ENCODE measurements at places on chromosomes 4 and X.

DNA sequence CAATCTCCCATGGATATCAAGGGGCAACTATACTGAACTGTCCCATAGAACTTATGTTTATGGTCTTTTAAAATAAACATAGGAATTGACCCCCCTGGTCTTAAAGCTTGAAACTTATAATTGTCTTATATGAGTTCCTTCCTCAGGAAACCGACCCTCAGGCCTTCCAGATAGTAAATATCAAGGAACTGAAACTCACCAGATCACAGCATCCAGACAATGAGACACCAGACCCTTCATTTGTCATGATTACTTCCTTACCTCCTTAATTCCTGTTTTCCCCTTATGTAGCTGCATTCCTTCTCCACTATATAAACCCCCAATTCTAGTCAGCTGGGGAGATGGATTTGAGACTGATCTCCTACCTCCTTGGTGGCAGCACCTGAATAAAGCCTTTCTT lies 94.8 kb upstream of the GRPR start:
- no peak overlapping the region for H3K4me3 ChIP-seq
- H3K27me3 ChIP-seq: no peaks in the 10 kb centered on the region
- H3K36me3 ChIP-seq: no peaks in the 10 kb centered on the region
- no peak for DNase-seq

- H3K4me1 ChIP-seq: peaks cover 6% of the 10 kb centered on the region
- H3K27me3 ChIP-seq: no peaks in the 10 kb centered on the region
- DNase-seq: peak; percentile 72
- no peak overlapping the region for H3K4me3 ChIP-seq
Observed at GRCh38 chr4:105179539-105180401, 33.1 kb downstream of the TET2 start.

DNA sequence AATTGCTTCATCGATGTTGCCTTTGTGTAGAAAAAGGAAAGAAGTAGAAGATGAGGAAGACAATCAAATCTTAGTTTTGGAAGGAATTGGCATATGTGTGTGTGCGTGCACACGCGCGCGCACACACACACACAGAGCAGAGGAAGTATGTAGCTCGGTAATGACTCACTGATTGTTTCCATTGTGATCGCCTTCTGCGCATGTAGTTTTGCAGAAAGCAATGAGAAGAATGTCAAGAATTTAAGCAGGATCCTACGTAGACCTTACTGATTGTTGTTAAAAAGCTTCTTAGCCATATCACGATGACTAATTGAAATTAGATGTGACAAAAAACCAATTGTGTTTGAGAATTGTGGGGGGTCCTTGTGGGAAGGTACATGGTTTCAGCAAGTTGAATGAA lies 12.8 kb upstream of the LIMCH1 start:
- no peaks in the 10 kb centered on the region for H3K36me3 ChIP-seq
- no peaks in the 10 kb centered on the region for H3K27me3 ChIP-seq
- no peak for DNase-seq
- H3K4me3 ChIP-seq: no peak overlapping the region
- H3K4me1 ChIP-seq: no peaks in the 10 kb centered on the region

DNA sequence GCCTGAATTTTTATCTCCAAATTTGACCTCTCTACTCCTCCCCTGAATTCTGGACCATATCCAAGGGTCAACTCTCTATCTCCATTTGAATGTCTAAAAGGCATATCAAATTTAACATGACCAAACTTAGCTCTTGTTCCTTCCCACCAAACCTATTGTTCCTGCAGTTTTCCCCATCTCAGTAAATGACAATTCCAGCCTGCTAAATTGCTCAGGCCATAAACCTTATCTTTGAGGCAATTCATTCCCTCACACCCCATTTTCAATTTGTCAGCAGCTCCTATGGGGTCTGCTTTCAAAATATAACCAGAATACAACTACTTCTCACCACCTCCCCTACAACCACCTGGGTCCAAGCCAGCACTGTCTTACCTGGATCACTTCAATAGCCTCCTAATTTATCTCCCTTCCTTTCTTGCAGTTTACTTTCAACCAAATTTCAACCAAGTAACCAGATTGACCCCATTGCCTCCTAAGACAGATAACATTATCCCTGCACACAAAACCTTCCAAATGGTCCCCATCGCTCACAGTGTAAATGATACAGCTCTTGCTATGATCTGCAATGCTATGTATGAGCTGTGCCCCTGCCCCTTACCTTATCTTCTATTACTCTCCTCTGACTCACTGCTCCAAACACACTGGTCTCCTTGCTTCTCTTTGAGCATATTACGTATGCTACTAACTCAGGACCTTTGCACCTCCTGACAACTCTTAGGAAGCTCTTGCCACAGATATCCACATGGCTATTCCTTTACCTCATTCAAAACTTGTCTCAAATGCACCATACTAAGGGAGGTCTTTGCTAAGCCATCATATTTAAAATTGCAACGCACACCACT lies 66.0 kb downstream of the CAMK2D start:
- DNase-seq: peak; percentile 82
- peaks cover 23% of the 10 kb centered on the region for H3K4me1 ChIP-seq
- peak overlapping the region; percentile 81 for H3K27ac ChIP-seq
- no peak overlapping the region for H3K4me3 ChIP-seq
